ENCODE measurements at places on chromosomes 1 and 21.

GRCh38 chr1:36842448-36842847 is 191.9 kb downstream of the GRIK3 start:
- DNase-seq = no peak

GRCh38 chr1:184152434-184152898 is 100.9 kb downstream of the TSEN15 start:
- DNase-seq = no peak

GRCh38 chr1:43302721-43303470 is 2.1 kb downstream of the TIE1 start:
- DNase-seq = no peak

DNA sequence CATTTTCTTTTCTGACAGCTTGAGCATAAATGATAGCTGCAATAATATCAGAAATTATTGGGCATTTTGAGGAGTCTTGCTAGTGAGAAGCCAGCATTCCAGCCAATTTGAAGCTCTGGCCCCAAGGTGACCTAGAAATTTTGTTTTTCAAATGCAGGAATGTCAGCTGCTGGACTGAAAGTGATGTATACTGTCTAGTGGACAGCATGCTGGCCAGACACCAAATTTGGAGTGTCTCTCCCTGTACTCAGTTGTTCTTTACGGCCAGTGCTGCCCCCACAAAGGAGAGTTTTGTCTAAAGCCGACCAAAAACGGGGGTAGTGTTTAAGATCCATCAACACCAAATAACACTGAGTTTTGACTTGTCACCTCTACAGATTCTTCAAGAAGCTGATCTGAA is 5.2 kb downstream of the RGS7 start:
- DNase-seq = no peak

DNA sequence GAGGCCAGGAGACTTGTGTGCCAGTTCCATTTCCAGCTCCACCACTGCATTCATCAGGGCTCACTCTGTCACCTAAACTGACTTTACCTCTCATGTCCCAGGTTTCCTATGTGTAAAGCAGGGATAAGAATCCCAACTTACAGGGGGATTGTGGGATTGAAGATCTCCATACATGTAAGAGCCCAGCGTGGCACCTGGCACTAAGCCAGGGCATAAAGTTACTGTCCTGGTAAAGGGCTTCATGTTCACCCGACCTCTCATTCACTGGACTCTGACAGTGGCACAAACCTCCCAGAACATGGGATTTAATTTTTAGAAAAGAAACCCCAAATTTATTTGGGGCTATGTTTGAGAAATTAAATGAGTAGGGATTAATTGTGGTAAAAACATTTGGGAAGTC is 8.9 kb upstream of the IGFN1 start:
- DNase-seq = no peak

GRCh38 chr1:114037962-114038816 is 58.9 kb downstream of the OLFML3 start:
- no peak for DNase-seq

DNA sequence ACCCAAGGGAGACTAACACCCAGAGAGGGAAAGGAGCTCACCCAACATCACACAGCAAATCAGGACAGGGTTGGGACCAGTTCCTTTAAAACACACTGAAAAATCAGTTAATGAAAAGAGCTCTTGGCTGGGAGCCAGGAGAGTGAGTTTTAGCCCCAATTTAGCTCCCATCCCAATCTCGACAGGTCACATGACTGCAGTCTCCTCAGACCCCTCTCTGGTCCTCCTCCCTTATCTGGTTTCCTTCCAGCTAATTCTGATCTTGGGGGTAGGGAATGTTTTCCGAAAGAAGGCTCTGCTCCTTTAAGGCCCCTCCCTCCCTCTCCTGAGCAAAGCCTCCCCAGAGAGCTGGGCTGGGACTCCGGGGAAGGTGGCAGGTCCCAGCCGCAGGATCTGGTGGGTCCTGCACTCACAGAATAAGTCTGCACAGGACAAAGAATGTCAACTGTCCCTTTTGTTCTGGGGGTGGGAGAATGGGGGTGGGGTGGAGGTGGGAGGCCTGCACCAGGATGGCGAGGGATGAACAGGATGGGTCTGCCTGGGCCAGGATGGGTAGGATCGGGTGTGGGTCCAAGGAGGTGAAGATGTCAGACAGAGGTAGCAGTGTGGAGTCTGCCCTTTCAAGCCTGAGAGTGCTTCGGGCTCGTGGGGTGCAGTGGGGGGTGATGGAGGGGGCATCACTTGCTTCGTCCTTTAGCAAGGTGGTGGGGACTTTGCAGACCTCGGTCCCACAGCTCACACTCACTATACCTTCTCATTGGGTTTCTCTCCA is 57.3 kb upstream of the SSBP3 start:
- DNase-seq = no peak

All from stimulated activated CD8-positive, alpha-beta memory T cell treated with anti-CD3 and anti-CD28 coated beads, Interleukin-7, amount 100 ng/mL, for 1 hour (primary cell).